ENCODE measurements at places on chromosomes 3 and 15. TPM values are rescaled to one million over a fixed set of nuclear protein-coding genes. Genes with fewer than 3 reads are reported as not detected.

Gene PLXNB1
- 33.7 TPM for total RNA-seq

- no peaks in the 10 kb centered on the region for H3K36me3 ChIP-seq
- H3K4me1 ChIP-seq, result no peaks in the 10 kb centered on the region
- DNase-seq, result no peak
- peaks cover 10% of the 10 kb centered on the region for H3K27me3 ChIP-seq
- H3K27ac ChIP-seq, result no peak overlapping the region
Observed at GRCh38 chr15:80270472-80270871, 18.5 kb upstream of the CTXND1 start.

DNA sequence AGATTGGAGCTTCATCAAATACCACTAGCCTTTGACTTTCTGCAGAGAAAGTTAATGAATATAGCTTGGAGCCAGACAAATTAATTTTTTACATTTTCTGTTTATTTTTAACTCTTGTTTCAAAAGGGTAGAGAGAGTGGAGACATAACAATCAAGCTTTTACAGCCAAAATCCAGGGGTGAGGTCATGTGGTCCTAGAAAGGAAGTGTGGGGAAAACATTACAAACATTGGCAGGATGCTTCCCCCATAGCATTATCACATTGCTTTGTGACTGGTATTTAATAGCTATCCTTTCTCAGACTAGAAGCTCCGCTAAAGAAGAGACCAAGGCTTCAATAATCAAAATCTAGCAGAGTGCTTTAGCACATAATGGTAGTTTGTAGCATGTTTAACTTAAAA is 46.4 kb upstream of the PHLDB2 start:
- peaks cover 50% of the 10 kb centered on the region for H3K4me1 ChIP-seq
- DNase-seq, result no peak
- H3K36me3 ChIP-seq, result no peaks in the 10 kb centered on the region
- H3K27me3 ChIP-seq, result no peaks in the 10 kb centered on the region

- no peak for DNase-seq
- no peaks in the 10 kb centered on the region for H3K36me3 ChIP-seq
- H3K27ac ChIP-seq, result no peak overlapping the region
- peaks cover 4% of the 10 kb centered on the region for H3K27me3 ChIP-seq
- no peak overlapping the region for H3K4me3 ChIP-seq
Observed at GRCh38 chr15:69271217-69271616, 27.5 kb upstream of the PAQR5 start.

- H3K4me3 ChIP-seq, result no peak overlapping the region
- H3K36me3 ChIP-seq, result no peaks in the 10 kb centered on the region
- no peaks in the 10 kb centered on the region for H3K27me3 ChIP-seq
- DNase-seq, result no peak
- H3K27ac ChIP-seq, result no peak overlapping the region
Observed at GRCh38 chr3:54736459-54736858, 191.4 kb downstream of the LRTM1 start.
